ENCODE measurements at places on chromosomes 3 and 15. TPM values are rescaled to one million over a fixed set of nuclear protein-coding genes. Genes with fewer than 3 reads are reported as not detected.

CPNE9 gene
- total RNA-seq, result not detected

ZNF502 gene
- total RNA-seq, result 1.2 TPM

AMIGO3 gene
- total RNA-seq, result 0.18 TPM

AP4E1 gene
- 11.4 TPM for total RNA-seq

LRTM1 gene
- not detected for total RNA-seq

LIPH gene
- total RNA-seq, result 8.8 TPM

CLDN16 gene
- total RNA-seq, result 3.6 TPM

CD80 gene
- 51.8 TPM for total RNA-seq

CACNA2D2 gene
- 0.11 TPM for total RNA-seq

ANKRD63 gene
- not detected for total RNA-seq

TMEM207 gene
- total RNA-seq, result not detected

EHD4 gene
- 53.2 TPM for total RNA-seq

STRC gene
- 0.28 TPM for total RNA-seq

SNX22 gene
- 23.2 TPM for total RNA-seq

All from GM12878 (cell line).